ENCODE measurements at places on chromosomes 7 and 10. TPM values are rescaled to one million over a fixed set of nuclear protein-coding genes. Genes with fewer than 3 reads are reported as not detected.

DNA sequence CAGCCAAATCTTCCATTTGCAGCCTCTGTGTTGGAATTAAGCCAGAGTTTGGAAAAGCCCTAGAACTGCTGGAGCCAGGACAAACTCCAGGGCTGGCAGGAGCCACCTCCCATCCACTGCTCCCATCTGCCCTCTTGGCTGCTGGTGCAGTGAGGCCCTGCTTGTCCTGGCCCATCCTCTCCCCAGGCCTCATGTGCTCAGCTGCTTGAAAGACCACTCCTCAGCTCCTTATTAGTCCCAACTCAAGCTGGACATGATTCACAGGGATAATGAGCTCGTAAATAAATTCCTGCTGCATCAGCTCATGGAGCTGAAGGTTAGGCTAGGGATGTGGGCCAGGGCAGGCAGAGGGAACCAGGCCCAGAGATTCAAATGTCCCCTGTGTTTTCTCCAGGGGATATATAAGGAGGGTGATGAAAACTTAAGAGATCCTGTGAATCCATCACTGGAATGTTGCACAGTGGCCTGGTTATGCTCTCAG is 282.8 kb downstream of the RPS24 start:
- peaks cover 8% of the 10 kb centered on the region for H3K4me1 ChIP-seq
- no peaks in the 10 kb centered on the region for H3K36me3 ChIP-seq
- no peak overlapping the region for H3K4me3 ChIP-seq
- H3K27ac ChIP-seq, result no peak overlapping the region

DNA sequence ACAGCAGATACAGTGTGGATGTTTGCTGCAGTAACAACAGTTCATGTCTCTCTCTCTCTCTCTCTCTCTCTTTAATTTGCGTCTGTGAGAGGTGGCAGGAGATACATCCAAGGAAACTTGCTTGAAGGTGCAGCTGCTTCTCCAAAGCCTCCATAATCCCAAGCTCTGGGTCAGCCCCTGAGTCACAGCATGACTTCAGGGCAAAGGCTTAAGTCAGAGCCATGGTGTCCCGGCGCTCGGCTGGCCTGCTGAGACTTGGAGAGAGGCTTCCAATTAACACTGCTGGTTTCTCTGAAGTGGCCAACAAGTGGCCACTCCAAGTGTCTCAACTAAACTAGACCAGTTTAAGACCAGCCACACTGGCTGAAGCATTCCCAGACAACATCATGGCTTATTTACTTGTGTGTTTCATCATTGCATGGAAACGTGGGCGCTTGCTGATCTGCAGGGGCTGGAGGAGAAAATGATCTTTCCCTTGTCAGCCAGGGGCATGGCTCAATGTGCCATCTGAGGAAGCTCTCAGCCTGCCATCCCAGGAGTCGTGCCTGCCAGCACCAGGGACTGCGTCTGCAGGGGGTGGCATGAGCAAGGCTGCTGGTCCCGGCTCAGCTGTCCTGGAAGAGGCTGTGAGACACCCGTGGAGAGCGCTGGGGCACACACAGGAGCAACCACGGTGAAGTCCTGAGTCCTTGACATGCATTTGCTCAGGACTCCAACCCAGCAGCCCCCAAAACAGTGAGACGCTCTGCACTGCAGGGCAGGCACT is 254.2 kb downstream of the COBL start:
- peaks cover 1% of the 10 kb centered on the region for H3K4me1 ChIP-seq
- no peak overlapping the region for H3K27ac ChIP-seq
- DNase-seq, result peak; percentile 86
- no peak overlapping the region for H3K4me3 ChIP-seq
- H3K36me3 ChIP-seq, result no peaks in the 10 kb centered on the region

The UNCX gene
- not detected for total RNA-seq

The OR2A7 gene
- total RNA-seq, result 13.9 TPM

DNA sequence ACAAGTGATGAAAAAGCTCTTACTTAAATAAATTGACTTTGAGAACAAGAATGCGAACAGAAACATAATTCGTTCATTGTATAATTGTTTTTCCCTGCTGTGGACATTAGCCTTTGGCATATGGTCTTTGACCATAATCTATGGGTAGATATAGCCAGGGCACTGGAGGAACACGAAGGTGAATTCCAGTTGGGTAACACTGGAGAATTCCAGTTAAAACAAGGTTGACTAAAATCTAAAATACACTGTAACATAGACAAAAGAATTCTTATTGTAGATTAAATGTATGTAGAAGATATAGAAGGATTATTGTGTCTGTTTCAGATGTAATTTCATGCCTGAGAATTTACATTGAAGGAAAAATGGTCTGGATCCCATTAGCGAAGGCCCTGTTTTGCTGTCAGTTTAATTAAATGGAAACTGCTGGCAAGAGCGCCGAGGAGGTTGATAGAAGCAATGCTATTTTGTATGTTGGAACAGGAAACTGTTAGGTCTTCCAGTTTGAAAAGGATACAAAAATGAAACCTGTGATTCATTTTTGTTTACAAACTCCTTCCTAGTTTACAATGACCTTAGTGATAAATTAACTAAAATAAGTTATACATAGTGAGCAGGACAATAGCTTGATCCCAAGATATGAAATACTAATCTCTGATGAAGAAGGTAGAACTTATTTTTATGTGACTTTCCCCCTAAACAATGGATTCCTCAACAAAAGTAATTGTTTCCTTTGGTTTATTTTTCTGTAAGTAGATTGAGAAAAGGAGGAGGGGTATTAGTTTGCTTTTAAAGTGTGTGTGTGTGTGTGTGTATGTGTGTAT is 68.9 kb downstream of the ARID5B start:
- peaks cover 23% of the 10 kb centered on the region for H3K4me1 ChIP-seq
- DNase-seq, result no peak
- peak overlapping the region; percentile 32 for H3K27ac ChIP-seq
- H3K27me3 ChIP-seq, result no peaks in the 10 kb centered on the region

DNA sequence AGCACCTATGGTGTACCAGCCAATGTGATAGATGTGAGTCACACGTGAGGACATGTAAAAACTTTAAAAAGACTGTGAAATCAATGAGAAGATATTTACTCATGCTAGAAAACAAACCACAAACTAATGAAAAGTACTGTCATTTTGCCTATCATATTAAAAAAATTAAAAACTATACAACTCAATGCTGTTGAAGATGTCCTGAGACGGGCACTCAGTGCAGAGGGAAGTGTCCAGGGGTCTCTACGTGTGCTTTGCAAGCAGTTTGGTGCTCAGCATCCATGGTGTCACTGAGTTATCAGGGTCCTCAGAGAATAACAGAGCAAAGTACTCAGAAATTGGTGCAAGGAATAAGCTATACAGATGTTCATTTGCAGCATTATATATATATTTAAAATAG is 162.3 kb downstream of the HECW1 start:
- no peaks in the 10 kb centered on the region for H3K36me3 ChIP-seq
- no peak for DNase-seq
- H3K27me3 ChIP-seq, result no peaks in the 10 kb centered on the region
